Left lobe of liver (tissue), 2 donors: ENCODE measurements at places on chromosomes 7 and 10.

DNA sequence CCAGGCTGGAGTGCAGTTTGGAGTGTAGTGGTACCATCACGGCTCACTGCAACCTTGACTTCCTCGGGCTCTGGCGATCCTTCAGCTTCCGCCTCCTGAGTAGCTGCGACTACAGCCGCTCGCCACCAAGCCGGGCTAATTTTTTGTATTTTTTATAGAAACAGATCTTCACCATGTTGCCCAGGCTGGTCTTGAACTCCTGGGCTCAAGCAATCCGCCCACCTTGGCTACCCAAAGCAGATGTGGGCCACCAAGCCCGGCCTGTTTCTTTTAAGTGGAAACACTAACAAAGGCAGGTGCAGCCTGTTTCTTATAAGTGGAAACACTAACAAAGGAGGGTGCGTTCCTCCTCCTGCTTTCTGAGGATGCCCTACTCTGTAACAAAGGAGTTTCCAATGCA, 18.2 kb downstream of the PRF1 start:
- no peak for DNase-seq

DNA sequence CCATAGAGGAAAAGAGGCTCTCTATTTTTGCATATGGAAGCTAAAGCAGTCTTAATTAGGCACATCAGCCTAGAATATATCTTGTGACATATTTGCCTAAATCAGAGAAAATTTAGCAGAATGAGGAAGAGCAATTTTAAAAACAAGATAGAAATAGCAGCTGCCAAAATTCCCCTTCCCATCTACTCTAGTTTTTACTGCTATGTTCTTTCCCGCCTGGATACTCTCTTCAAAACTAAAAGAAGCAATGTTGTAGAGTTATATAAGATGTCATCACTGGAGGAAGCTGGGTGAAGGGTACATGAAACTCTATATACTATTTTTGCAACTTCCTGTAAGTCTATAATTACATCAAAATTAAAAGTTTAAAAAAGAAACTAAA, 87.0 kb downstream of the ARMH3 start:
- no peak for DNase-seq

GRCh38 chr10:44650691-44651661, 260.2 kb upstream of the TMEM72 start:
- DNase-seq = no peak

- DNase-seq = no peak
These were observed 230.6 kb downstream of the REEP3 start for GRCh38 chr10:63751836-63752235.

- no peak for DNase-seq
These were observed 655.2 kb upstream of the NRG3 start for GRCh38 chr10:81219758-81220157.

DNA sequence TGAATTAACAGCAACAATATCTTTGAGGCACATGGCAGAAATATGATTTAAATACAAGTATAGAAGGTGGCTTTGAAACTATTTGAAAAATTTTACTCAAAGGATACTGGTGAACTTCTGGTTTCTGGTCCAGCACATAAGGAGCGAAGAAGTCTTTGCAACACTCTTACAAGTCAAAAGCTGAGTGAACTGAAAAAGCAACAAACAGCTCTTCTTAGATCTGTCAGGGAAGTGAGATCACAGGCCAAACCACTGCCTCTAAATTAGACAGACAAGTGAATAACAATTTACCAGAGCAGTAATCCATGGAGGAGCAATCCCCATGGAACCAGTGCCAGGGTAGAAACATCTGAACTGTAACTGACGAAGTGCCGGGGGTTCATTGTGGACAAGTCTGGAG, 9.6 kb upstream of the VWC2 start:
- no peak for DNase-seq

DNA sequence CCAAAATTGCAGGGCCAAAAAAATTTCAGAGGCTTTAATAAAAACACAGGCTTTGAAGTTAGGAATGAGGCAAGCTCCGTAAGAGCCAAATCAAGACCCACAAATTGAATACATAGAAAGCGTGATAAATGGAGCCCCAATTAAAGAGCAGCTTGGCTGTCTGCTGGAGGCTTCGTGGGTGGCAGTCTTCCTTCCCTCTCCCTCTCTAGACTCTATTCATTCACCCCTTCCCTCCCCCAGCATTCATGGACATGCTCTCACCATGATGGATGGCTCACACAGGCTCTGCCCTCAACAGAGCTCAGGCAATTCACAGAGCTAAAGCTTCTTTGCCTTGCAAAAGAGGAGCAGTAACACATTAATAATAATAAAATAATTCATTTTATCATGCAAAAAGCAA, 214.1 kb downstream of the HERPUD2 start:
- DNase-seq = no peak
